Glutamatergic neuron (in vitro differentiated cells): ENCODE measurements at places on chromosomes 16 and 17.

DNA sequence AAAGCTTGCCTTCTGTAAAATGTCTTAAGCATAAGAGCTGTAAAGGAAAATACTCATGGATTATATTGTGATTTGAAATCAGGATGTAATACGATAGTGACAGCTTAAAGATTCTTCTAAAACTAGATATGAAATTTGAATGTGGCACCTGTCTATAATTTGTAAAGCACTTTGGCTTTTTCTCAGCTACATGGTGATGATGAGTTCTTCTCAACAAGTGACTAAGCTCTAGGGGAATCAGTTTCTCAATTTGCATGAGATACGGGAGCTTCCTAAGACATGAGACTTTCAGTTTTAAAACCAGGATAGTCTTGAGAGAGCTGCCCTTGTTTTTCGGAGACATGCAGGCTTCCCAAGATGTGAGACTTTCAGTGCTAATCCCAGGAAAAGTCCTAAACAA, 439.2 kb downstream of the CDH13 start:
- no peak for DNase-seq

GRCh38 chr16:31427441-31428278, 500 bp downstream of the COX6A2 start:
- peak; percentile 34 for DNase-seq

DNA sequence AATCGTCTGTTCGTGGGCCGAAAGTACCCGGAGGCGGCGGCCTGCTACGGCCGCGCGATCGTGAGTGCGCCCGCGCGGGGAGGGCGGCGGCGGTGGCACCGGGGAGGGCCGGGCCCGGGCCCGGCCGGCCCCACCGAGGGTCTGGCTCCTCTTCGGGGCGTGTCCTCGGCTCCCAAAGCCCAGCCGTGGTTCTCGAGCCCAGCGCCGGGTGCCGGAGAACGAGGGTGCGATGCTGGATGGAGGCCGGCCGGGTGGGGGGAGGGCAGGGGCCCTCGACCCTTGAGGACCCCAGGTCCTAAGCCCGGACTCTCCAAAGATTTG, 375 bp downstream of the STUB1 start:
- no peak for DNase-seq

DNA sequence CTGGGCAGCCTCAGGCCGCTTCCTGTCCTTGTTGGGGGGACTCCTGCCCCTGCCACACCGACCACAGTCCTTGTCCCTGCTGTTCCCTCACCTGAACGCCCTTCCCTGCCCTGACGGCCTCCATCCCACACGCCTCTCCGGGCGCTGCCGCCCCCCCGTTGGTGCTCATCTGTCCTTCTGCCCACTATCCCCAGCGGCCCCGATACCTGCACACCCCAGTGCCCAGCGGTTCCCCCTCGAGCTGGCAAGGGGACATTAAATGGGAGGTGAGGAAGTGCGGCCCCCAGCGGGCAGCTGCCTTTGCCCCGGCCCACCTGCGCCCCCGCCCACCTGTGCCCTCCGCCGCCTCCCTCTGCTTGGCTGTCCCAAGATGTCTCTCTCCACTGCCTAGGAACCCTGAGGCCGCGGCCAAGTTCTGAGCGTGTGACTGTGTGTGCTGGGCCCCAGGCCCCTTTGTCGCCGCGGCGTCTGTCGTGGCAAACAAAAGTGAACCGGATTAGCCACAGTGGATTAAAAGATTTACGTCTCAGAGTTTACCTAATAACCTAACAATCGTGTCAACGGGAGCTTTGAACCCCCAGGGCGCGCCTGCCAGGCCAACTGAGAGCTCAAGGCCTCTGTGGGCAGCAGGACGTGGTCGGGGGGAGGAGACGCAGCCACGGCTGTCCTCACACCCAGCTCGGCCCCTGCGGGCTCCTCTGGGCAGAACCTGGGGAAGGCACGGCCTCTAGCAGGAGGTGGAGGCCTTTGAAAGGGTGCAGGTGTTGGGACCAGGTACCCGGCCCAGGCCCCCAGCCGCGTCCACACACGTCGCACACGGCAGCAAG, 7.6 kb upstream of the AXIN1 start:
- DNase-seq = no peak

DNA sequence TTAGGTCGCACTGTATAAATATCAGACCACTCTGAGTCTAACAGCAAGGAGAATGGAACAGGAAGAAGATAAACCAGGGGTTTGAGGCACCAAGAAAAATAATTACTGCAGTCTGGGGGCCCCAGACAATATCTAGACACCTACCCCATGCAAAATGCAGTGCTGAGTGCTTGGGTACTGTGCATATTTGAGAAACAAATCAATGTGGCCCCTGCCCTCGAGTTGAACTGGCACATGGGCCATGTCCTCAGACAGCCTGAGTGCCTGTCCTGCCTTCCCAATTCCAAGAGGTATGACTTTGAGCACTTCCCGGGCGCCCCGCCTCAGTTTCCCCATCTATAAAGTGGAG, 6.2 kb upstream of the CIITA start:
- no peak for DNase-seq
